ENCODE measurements at places on chromosomes 1 and 21.

DNA sequence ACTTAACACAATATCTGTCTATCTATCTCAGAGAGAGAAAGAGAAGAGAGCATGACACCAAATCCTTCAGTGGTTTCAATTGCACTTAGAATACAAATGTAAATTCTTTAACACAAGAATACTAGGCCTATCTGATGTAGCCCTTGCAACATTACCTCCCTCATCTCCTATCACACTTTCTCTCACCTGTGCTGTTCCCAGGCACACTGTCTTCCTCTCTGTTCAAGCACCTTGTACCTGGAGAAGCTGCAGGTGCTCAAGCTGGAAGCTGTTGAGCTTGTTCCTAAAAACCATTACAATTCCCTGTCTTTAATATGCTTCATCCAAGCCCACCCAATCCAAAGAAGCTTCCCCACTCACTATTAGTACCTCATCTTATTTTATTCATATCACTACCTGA lies 97.0 kb downstream of the GDAP2 start:
- DNase-seq = no peak

- no peak for DNase-seq
These were observed 44.0 kb downstream of the GPR161 start for GRCh38 chr1:168092566-168093355.

DNA sequence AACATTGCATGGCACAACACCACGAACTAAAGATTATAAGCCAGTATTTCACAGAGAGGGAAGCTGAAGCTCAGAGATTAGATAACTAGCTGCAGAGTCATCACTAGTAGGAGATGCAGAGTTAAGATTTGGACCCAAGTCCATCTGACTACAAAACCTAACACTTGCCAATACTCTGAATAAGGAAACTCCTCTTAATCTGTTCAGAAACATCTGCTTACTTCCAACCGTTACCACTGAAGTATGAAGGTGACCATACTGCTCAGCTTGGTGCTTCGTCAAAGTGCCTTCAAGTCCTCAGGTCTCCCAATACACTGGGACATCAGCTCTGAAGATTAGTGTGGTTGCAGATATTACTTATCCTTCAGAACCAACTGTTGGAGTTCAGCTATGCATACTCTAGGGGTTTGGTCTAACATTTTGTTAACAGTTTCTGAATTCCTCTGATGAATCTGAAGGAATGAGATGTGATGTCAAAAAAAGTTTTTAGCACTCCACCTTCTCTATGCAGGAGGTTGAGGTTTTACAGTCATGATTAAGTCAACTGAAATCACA lies 179.6 kb downstream of the TPR start:
- no peak for DNase-seq

GRCh38 chr21:41615613-41616012 lies 107.7 kb upstream of the TMPRSS2 start:
- DNase-seq = no peak

GRCh38 chr1:6827630-6828165 lies 42.4 kb downstream of the CAMTA1 start:
- no peak for DNase-seq

DNA sequence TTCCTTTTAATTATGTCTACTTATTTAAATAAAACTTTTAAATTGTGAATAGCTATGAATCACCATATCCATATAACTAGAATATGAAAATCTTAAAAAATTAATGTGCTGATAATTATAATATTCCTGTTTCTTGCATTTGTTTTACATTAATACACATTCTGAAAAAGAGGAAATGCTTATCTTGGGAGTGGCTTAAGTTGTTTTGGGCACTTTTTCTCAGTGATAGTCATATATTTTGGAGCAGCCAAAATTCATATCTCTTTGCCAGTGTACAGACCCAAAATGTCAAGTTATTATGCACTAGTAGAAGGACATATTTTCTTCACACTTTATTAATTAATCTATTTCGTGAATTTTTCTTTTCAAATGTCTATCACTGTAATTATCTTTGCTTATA lies 838.5 kb downstream of the USP25 start:
- no peak for DNase-seq

Data from stimulated activated CD4-positive, alpha-beta T cell treated with anti-CD3 and anti-CD28 coated beads, Interleukin-12 subunit alpha, Interleukin-12 subunit beta, amount 100 ng/mL, for 48 hours (primary cell).